ENCODE measurements at places on chromosomes 7 and 10.

GRCh38 chr10:8336629-8337331 lies 282.3 kb downstream of the GATA3 start:
- no peak for DNase-seq

DNA sequence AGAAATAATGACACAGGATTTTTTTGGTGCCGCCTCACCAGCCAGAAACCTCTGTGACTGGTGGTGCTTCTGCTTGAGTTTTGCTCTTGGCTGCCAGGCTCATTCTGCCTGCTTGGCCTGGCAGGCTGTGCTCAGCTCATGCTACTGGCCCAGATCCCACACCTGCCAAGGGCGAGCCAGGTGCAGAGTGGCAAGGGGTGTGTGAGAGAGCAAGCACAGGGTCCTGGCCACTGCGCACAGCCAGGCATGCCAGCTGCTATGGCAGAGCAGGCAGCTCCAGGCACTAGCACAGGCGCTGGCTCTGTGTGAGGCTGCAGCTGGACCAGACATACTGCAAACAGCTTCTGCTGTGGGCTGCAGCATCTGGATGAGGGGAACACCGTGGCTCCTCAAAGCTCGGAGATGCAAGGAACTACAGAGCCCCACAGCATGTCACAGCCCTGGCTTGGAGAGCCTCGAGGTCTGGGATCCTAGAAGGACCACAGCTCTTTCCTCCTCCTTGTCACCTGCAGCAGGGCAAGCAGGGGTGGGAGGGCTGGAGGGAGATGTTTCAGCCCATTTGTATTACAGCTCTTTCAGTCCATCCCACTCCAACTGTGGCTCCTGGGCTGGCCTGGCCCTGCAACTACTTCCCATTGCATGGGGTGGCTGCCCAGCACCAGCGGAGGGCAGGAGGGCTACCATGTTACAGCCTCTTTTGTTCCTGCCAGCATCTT lies 313.4 kb upstream of the SEMA3C start:
- DNase-seq: no peak

DNA sequence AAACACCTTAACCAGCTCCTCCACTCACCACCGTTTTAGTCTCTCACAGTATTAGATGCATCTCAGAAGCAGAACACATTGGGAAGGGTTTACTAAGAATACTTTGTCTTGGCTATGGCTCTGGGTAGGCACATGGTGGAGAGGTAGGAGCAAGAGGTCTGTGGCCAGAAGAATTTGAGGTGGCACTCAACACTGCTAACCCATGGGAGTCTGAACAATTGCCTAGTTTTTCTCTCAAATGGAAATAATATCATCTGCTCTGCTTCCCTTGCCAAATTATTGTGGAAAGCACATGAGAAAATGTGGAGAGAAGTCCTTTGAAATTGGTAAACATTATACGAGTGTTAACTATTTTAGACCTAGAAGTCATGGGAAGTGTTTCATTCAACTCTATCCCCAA lies 214.3 kb downstream of the SKAP2 start:
- DNase-seq: no peak

GRCh38 chr10:4576206-4576605 lies 249.8 kb upstream of the AKR1E2 start:
- no peak for DNase-seq

DNA sequence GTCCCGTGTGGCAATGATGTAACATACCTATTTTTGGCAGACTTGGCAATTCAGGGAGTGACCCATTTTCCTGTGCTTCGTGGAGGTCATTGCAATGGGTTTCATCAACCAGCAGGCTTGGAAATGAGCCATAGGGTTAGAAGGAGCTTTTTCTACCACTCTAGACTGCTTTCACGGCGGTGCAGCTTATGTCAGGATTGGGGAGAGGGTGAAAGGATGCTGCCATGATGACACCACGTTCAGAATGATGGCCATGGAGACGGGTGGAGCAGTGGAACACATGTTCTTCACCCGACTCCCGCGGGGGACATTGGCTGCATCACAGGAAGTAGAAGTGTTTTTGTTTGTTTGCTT lies 220.2 kb downstream of the EMX2 start:
- no peak for DNase-seq

DNA sequence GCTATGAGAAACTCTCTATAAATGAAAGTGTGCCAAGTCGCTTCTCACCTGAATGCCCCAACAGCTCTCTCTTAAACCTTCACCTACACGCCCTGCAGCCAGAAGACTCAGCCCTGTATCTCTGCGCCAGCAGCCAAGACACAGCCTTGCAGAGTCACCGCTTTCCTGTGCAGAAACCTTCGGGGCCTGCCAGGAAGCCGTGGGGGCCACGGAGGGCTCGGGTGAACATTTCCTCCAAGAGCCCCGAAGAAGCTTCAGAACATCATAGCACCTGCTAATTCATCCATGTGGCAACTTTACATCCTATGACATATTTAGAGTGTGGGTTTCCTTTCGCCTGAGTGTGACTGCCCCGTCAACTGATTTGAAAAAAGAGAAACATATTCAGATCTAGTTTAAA lies 55.7 kb upstream of the PRSS58 start:
- DNase-seq: peak; percentile 39

DNA sequence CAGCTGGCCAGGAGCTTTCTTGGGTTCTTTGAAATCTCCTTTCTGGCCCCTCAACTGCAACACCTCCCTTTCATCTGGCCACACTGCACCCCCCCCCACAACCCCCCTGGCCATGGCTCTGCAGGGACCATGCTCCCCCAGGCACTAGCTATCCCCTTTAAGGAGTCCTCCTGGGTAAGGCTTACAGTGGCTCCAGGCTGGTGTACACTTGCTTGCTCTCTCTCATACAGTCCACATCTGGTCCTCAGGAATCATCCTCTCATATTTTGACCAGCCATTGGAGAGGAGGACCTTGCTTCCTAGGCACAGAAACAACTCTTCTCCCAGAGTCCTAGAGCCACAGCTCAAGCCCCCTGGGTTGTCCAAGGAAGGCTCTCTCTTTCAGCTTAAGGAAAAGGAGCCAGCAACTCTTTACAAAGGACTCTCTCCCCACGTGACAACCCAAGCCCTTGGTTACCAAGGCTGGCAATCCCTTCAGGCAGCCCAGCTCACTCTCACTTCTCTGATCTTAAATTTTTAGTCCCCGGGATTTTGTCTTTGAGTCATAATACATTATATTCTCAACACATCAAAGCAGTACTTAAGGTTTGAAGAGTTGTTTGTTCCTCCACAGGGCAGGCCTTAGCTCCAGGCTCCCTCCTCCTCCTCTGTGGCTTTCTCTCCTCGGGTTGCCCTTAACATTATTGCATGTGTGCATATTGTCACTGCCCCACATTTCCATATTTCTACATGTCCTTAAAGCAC lies 9.9 kb downstream of the GARIN1A start:
- DNase-seq: no peak

DNA sequence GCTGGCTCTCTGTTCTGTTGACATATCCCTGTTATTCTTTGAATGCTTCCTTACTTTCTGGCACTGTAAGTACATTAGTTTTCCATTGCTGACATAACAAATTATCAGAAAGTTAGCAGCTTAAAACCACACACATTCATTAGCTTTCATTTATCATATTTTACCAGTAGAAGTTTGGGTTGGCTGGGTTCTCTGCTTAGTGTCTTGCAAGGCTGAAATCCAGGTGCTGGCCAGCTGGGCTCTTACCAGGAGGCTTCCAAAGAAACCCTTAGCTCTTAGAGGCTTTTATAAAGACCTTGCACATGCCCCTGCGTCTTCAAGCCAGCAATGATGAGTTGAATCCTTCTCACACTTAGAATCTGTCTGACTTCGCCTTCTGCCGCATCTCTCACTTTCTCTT lies 160.6 kb downstream of the MLLT10 start:
- DNase-seq: no peak

DNA sequence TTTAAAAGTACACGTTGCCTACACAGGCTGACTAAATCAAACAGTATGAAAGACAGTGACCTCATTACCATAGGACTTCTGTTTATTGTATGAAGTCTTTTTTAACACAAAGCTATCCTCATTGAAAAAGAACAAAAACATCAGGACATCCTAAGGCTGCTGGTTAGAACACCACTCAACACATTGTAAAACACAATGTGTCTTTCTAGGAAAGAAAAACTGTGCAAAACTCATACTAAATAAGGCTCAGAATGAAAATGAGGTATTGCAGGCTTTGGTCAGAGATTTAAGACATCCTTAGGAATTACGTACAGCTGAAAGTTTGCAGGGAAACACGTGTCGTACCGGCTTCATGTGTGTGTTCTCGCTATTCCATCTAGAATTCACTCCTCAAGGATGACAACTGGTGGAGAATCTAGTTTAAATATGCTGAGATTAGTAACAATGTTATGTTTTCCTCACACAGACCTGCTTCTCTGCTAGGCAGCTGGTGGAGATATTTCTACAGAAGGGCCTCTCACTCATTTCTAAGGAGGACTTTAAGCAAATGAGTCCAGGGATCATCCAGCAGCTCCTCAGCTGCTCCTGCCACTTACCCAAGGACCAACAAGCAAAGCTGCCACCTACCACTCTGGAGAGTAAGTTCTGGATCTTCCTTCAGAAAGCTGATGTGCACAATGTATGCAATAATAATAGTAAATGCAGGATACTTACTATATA lies 29.3 kb downstream of the SLC39A12 start:
- no peak for DNase-seq

DNA sequence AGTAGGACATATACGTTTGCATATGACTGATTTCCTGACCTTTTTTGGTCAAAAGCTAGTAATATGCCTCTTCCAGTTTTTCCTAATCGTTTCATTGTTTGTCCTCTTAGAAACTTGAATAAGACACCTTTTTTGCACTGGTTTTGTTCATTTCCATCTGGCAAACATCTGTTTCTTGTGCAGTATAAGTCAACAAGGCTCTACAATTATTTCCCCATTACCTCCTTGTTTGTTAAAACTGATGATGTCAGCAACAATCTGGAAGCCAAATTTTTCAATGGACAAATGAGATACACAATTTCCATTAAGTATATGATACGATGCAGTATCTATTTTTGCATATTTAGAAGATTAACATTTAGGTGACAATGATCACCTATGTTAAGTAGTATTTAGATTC lies 148.8 kb downstream of the NRBF2 start:
- DNase-seq: no peak
